ENCODE measurements at places on chromosomes 12 and 14. TPM values are rescaled to one million over a fixed set of nuclear protein-coding genes. Genes with fewer than 3 reads are reported as not detected.

SLC24A4 gene
- not detected for total RNA-seq

TMEM229B gene
- not detected for total RNA-seq

TBX3 gene
- total RNA-seq: 96.8 TPM

SLC17A8 gene
- not detected for total RNA-seq

PPM1H gene
- total RNA-seq: 0.08 TPM

SPRYD4 gene
- 1.0 TPM for total RNA-seq

SMOC1 gene
- 2.2 TPM for total RNA-seq

TAS2R9 gene
- total RNA-seq: not detected

TMEM30B gene
- 0.16 TPM for total RNA-seq

ARHGEF25 gene
- 22.4 TPM for total RNA-seq

CCDC59 gene
- total RNA-seq: 32.5 TPM

SUPT16H gene
- total RNA-seq: 65.2 TPM

ACSM4 gene
- not detected for total RNA-seq

FOXN4 gene
- total RNA-seq: not detected

NRXN3 gene
- 1.8 TPM for total RNA-seq
